ENCODE measurements at places on chromosomes 1 and 21.

GRCh38 chr1:234973426-234974250 lies 155.0 kb downstream of the TOMM20 start:
- peak; percentile 39 for DNase-seq

GRCh38 chr1:61539720-61540462 lies 185.1 kb downstream of the TM2D1 start:
- DNase-seq, result no peak

GRCh38 chr1:27597516-27598294 lies 6.2 kb downstream of the AHDC1 start:
- no peak for DNase-seq

- DNase-seq, result no peak
Measured at GRCh38 chr21:31297806-31298205, 46.3 kb downstream of the TIAM1 start.

DNA sequence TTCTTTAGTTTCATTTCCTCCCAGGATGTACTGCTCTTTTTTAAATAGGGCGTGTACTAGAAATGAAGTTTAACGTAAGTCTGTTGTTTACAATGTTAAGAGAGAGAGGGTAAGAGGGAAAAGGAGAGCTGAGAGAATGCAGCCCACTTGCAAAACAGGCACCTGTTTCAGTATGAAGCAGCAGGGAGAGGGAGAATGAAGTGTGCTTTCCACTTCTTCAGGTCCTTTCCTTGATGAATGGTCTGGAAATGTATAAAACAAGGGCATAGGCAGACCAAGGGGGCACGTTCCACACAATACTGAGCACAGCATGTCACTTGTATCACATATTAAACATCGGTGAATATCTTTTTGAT lies 2.0 kb downstream of the KCNA3 start:
- DNase-seq, result no peak

DNA sequence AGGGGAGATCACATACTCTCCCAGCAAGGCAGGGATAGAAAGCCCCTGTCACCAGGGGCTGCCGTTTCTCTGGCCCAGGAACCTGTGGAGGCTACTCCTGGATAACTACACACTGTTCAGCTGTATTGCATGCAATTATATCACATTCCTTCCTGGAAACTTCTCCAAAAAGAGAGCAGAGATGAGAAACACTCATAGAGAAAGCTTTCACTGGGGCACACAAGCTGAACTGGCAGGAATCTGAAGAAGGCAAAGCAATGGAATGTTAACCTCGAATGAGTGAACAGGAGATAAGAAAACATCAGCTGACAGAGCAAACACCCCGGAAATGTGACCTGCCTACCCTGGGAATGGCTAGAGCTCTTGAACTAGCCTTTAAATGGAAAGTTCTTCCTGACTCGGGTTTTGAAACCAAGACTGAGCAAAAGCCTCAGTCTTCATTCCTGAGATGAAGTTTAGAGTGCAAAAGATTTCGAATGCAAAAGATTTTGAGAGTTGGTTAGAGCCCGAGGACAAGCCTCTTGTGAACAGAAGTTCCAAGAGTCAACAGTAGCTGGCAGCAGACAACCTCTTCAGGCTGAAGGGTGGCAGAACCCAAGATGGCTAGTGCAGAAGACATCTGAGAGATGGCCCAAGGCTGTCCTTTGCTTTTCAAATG lies 32.3 kb downstream of the CCN1 start:
- DNase-seq, result no peak

- DNase-seq, result no peak
Measured at GRCh38 chr1:212634252-212634651, 25.7 kb downstream of the ATF3 start.

GRCh38 chr1:234512451-234512861 lies 33.5 kb upstream of the TARBP1 start:
- no peak for DNase-seq

DNA sequence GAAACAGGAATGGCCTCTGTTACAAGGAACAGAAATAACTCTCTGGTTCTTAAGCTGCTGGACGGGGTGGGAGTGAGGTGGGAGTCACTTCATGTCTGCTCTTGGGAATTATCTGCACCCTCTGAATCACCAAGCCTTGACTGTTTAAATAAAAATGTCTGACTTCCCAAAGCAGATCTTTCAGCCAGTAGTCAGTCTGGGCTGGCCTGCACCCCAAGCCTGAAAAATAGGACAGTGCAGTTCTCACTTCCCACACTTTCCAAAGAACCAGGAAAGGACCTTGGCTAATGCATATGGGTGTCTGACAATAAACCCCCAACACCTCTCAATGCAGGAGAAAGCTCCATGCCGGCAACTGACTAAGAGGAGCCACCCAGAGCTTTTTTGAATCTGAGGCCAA lies 796 bp downstream of the S100A7 start:
- no peak for DNase-seq

Data from NCI-H1417 (cell line).